Calu3 (cell line): ENCODE measurements at places on chromosomes 1 and 21.

DNA sequence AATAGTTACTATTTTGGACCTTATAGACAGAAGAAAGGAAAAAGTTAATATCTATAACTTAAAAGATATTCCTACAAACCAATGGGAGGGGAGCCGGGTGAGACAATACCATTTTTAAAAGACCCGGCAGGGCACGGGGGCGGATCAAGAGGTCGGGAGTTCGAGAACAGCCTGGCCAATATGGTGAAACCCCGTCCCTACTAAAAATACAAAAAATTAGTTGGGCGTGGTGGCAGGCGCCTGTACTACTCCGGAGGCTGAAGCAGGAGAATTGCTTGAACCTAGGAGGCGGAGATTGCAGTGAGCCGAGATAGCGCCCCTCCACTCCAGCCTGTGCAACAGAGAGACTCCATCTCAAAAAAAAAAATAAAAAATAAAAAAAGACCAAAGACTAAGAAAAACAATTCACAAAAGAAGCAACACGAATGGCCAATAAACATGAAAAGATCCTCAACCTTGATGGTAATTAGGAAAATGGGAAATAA is 1.2 kb upstream of the PSMB2 start:
- peak; percentile 19 for DNase-seq

DNA sequence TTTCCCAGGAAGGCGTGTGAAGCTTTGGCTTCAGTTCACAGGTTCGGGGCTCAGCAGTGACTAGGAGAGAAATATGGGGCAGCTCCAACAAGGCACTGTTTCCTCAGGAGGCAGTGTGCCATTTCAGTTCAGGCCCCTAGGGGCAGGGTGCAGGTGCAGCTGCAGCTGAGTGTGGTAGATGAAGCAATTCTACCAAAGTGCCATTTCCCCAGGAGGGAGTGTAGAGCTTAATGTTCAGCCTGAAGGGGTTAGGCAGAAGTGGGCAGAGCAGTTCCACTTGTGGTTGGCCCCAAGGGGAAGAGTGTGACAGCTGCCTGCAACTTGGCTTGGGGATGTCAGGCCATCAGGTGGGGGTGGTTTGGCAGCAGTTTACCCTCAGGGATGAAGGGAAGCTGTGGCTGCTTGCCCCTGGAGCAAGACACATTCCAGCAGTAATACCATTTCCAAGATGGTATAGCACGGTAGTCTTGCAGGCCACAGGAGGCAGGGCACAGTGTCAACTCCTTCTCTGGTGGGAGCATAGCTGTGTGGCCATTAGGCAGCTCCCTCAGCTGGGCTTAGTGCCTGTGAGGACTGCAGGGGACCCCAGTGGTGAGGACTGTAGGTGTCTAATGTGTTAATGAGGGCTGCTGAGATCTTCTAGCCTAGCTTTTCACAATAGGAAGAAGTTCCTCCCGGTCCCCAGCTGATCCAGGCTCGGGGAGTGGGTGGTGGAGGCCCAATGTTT is 34.7 kb downstream of the RGSL1 start:
- DNase-seq, result peak; percentile 44

GRCh38 chr1:203492748-203493130 is 1.2 kb upstream of the OPTC start:
- DNase-seq, result no peak

- DNase-seq, result no peak
Measured at GRCh38 chr1:179323436-179323835, 29.8 kb downstream of the SOAT1 start.

- DNase-seq, result no peak
Measured at GRCh38 chr21:14616380-14617039, 70.4 kb upstream of the SAMSN1 start.

- DNase-seq, result no peak
Measured at GRCh38 chr1:45508295-45509151, 8.4 kb downstream of the MMACHC start.

GRCh38 chr21:38945545-38946245 is 140.0 kb downstream of the ETS2 start:
- no peak for DNase-seq

DNA sequence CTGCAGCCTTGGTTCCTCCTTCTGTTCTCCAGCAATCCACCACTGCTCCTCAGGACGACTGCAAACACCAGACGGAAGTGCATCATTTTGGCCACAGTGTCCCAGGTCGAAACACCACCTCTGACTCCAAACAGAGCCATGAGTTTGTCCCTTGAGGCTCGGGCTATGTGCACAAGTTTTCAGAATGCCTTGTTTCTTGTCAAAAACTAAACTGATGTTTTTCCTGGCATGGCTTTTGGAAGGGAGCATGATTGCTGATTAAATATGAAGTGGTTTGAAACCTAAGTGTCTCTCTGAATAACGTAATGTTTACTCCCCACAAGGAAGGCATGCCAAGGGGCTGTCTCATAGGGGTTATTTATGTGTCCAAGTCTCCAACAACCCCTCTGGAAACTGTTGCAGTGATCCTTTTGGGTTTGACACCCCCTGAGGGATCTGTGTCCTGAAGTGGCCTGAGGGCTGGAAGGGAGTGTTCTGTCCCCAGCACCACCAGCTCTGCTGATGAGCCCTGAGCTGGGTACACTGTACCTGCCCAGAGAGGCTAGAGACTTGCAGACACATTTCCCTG is 132.7 kb downstream of the PLPP3 start:
- no peak for DNase-seq

DNA sequence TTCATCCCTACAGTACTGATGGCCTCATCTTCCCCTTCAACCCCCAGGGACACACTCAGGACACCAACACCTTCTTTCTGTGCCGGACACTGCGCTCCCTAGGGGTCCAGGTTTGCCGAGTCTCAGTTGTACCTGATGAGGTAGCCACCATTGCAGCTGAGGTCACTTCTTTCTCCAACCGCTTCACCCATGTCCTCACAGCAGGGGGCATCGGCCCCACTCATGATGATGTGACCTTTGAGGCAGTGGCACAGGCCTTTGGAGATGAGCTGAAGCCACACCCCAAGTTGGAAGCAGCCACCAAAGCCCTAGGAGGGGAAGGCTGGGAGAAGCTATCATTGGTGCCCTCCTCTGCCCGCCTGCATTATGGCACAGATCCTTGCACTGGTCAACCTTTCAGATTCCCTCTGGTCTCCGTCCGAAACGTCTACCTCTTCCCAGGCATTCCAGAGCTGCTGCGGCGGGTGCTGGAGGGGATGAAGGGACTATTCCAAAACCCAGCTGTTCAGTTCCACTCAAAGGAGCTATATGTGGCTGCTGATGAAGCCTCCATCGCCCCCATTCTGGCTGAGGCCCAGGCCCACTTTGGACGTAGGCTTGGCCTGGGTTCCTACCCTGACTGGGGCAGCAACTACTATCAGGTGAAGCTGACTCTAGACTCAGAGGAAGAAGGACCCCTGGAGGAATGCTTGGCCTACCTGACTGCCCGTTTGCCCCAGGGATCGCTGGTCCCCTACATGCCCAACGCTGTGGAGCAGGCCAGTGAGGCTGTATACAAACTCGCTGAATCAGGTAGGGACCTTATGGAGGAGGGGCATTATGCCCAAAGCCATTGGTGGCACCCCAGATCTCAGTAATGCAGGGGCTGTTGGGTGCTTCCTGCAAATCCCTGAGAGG is 5.1 kb upstream of the LENEP start:
- no peak for DNase-seq

DNA sequence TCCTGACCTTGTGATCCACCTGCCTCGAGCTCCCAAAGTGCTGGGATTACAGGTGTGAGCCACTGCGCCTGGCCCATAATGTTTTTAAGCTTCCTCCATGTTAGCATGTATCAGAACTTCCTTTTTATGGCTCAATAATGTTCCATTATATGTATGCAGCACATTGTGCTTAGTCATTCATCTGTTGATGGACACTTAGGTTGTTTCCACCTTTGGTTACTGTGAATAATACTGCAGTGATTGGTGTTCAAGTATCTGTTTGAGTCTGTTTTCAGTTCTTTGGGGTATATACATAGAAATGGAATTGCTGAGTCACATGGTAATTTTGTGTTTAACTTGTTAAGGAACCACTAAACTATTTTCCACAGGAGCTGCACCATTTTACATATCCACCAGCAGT is 17.7 kb downstream of the CMPK1 start:
- no peak for DNase-seq

GRCh38 chr1:2943686-2944260 is 77.5 kb upstream of the ACTRT2 start:
- DNase-seq, result no peak

DNA sequence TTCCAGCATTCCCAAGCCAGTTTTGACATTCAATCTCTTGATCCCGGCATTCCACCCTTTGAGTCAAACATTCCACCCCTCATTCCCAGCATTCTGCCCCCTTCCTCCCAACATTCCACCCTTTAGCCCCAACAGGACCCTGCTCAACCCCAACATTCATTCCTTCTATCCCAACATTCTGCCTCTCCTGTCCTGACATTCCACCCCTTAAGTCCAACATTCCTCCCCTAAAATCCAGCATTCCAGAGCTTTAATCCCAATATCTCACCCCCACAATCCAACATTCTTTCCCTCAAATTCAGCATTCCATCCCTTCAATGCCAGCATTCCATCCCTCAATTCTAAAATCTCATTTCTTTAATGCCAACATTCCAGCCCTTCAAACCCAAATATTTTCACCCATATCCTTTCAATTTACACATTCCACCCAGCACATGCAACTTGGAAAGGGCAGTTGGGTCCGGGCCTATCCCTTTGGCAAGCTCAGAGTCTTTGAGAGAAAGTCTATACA is 22.9 kb downstream of the DDX20 start:
- no peak for DNase-seq

DNA sequence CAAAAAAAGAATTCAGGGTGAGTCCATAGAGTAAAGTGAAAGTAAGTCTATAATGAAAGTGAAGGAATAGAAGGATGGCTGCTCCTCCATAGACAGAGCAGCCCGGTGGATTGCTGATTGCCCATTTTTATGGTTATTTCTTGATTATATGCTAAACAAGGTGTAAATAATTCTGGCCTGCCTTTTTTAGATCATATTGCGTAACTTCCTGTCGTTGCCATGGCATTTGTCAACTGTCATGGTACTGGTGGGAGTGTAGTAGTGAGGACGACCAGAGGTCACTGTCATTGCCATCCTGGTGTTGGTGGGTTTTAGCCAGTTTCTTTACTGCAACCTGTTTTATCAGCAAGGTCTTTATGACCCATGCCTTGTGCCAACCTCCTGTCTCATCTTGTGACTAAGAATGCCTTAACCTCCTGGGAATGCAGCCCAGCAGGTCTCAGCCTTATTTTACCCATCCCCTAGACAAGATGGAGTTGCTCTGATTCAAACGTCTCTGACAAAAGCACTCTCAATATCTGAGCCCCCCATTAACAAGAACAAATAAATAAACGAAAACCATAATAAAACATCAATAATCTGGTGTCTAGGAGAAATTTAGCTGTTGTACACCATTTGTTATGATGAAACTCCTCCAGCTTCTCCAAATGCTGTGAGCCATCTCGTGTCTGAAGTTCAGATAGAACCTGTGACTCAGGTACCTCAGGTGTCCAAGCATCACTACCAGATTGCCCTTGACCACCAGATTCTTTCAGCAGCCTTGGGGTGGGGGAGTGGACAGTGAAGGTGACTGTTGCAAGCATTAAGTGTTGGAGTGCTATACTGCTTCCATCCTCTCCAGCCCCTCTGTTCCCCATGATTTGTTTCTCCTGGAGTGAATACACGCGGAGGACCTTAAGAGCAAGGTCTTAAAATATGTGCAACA is 36.0 kb downstream of the EBNA1BP2 start:
- peak; percentile 7 for DNase-seq

- no peak for DNase-seq
Measured at GRCh38 chr21:45326169-45326851, 38.6 kb upstream of the POFUT2 start.

DNA sequence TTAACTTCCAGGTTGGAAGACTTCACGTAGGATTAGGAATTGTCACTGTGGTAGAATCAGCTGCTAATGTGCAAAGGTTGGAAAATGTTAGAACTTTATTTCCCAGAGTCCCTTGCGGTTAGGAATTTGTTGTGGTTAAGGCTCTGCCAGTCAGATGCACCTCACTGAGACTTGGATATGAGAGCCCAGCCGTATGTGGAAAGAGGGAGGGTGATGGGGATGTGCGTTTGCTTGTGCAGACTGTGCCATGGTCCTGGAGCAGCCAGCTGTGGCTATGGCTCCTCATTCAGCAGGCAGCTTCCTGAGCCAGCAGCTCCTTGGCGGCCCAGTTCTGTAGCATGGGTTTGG is 12.5 kb downstream of the S100A10 start:
- DNase-seq, result no peak

DNA sequence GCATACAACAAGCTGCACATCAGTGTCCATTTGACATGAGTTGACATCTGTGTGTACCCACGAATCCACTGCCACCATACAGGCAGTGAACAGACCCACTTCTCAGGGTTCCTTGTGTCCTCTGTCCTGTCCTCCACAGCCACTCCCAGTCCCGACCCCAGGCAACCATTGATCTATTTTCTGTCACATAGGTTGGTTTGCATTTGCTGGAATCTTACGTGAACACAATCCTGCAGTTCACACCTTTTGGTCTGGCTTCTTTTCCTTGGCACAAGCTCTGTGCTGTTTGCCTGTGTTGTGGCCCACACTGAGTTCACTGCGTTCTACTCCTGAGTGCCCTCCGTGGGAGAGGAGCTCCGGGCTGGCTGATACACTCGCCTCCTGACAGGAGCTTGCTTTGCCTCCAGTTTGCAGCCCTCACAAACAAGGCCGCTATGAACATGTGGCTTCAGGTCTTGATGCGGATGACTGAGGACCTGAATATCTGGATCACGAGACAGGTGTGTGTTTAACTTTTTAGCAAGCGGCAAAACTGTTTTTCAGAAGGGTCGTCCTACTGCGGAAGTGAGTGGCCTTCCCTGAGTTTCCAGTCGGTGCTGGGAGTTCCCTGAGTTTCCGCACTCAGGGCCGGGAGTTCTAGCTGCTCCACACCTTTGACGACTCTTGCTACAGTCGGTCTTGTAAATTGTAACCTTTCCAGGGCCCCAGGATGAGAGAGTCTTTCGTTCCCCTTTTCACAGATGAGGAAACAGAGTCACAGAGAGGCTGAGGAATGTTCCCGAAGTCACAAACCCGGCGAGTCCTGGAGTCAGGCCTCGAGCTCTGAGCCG is 13.0 kb upstream of the COL18A1 start:
- no peak for DNase-seq

GRCh38 chr1:170872663-170873062 is 62.7 kb upstream of the MROH9 start:
- DNase-seq, result no peak

GRCh38 chr1:55695151-55695550 is 480.0 kb upstream of the USP24 start:
- DNase-seq, result no peak

GRCh38 chr1:87888446-87888845 is 559.8 kb downstream of the LMO4 start:
- DNase-seq, result no peak

GRCh38 chr1:114062477-114063099 is 83.3 kb downstream of the OLFML3 start:
- no peak for DNase-seq

- DNase-seq, result no peak
Measured at GRCh38 chr1:185541871-185542301, 192.3 kb upstream of the HMCN1 start.

GRCh38 chr1:59156051-59156450 is 140.8 kb upstream of the FGGY start:
- DNase-seq, result no peak

GRCh38 chr1:209823143-209824041 is 4.4 kb upstream of the UTP25 start:
- DNase-seq, result peak; percentile 28
